ENCODE measurements at places on chromosomes 5 and 9.

GRCh38 chr9:653421-653820 lies 188.1 kb upstream of the DMRT1 start:
- no peak for DNase-seq

- DNase-seq: no peak
Observed at GRCh38 chr9:36823934-36824333, 210.1 kb downstream of the PAX5 start.

GRCh38 chr9:34275811-34276210 lies 53.3 kb downstream of the KIF24 start:
- DNase-seq: no peak

- no peak for DNase-seq
Observed at GRCh38 chr5:127705120-127705892, 2.1 kb downstream of the CCDC192 start.

- DNase-seq: no peak
Observed at GRCh38 chr9:137499858-137500661, 40.9 kb upstream of the NSMF start.

DNA sequence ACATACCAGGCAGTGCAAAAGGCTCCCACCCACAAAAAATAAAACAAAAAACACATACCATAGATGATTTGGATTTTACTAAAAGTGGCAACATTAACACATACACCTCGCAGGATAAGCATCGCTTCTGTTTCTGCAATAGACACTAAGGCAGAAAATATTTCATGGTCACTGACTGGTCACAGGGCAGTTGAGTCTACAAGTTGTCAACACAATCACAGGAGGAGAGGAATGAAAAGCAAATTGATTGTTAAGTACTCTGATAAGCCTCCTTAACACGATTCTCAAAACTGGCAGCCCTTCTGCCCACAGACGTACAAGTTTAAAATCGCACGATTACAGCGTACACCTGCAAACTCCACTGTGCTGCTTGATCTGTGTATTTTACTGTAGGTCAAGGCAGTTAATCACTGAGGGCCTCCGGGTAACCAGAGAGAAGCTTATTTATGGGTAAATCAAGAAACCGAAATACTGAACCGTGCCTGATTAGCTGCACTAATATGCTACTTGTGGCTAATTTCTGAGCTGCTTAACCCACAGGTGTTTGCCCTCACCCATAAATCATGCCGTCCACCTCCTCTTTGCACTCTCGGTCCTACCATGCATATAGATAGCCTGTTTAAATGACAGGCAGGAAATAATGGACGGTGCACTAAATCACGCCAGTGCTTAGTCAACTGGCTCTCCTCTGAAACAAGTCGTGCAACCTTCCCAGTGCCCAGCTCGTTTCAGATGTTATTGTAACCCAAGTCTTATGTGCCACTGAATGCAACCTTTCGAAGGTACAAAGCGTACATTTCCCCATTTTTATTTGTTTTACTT lies 659.4 kb upstream of the ADAMTS16 start:
- peak; percentile 16 for DNase-seq
